Renal pelvis (tissue), 12 donors: ENCODE measurements at places on chromosomes 11 and 22.
A peak's percentile ranks its signal among the peaks of the same experiment; 100 is the strongest.

GRCh38 chr11:108959105-108959761 is 294.4 kb downstream of the DDX10 start:
- DNase-seq: no peak

DNA sequence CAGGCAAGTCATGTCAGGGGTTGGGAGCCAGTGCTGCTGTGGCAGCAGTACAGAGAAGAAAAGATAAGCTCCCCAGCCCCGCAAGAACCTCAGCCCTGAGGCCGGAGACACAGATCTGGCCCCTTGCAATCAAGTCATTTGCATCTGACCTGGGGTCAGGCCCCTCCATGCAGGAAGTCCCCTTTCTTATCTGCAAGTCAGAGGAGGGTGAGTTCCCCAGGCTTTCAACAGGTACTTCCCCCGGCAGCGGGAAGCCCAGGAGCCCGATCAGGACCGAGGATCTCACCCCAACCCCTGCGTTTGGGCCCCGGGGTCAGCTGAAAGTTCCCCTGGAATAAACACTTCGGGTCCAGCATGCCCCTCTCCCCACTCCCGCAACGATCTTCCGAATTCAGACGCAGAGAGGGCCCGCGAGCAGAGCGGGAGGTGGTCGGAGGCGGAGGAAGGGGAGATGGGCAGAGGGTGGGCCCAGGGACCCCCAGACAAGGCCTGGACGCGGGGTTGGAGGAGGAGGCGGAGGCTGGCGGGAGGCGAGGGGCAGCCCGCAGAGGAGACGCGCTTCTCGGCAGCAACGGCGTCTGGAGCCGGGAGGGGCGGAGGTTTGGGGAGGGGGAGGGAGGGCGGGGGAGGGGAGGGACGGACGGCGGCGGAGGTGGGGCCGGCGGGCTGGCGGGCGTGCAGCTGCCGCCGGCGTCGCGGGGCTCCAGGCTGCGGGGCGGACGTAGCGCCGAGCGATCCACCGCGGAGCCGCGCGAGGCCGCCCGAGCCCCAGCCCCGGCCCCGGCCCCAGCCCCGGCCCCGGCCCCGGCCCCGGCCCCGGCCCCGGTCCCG is at the start of gene TSPAN18:
Gene TSPAN18, plus strand, starts transcription at position 680 of the 831 bp plus-strand sequence. CDS start 179,455 bp downstream, outside the sequence.
- DNase-seq: no peak

DNA sequence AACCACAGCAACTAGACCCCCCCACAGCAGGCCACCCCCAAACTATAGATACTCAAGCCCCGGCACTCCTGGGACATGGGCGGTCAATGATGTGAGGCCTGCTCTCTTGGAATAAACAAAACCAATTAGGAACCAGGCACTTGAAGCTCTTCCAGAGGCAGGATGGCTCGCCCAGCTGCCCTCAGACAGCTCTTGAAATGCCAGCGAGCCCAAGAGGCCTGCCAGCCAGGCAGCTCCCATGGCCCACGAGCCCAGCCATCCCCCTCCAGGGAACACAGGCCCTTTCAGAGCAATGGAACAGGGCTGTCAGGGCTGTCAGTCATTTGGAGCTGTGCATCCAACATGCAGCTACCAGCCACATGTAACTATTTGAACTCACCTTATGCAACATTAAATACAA is 34.0 kb upstream of the TFIP11 start:
- DNase-seq: no peak

DNA sequence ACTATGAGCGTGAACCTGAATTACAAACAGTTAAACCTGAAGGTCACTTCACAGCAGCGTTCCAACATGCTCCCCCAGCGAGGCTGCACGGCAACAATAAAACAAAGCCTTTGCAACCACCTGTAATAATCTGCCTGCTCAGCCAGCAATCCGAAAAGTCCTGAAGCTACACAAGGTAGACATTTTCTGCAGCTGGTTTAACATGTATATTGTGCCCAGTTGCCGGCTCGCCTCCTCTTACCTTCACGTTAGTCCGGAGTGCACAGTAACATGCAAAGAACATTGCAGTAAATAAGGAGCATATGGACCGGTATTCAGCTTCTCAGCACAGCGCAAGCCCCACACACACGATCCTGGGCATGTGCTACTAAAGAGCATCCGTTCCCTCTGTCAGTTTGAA is 704.3 kb downstream of the DLG2 start:
- peak; percentile 9 for DNase-seq

- DNase-seq: no peak
Observed at GRCh38 chr11:27293515-27294417, 69.2 kb downstream of the CCDC34 start.

DNA sequence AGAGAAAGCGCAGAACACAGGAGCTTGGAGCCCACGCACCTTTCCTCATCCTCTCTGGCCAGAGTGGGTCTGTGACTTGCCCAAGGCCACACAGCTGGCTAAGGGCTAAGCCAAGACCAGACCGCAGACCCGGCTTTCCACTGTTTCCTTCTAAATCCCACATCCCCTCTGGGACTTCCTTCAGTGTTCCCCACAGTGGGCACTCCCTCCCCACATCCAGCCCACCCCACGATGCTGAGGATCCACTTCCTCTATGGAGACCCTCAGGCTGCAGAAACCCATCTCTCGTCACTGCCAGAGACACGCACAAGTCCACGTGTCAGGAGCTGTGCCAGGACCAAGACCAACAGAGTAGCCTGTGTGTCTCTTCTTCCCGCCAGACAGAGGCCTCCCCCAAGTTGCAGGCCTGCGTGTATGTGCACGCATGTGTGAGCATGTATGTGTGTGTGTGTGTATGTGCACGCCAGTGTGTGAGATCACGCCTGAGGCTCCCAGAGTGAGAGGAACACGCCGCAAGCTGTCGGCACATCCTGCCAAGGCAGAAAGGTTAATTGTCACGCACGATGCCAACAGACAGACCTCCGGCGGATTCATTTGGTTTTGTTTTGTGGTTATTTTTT is 21.6 kb downstream of the PDGFB start:
- no peak for DNase-seq

GRCh38 chr22:17563936-17564391 is 666 bp downstream of the SLC25A18 start:
- no peak for DNase-seq

DNA sequence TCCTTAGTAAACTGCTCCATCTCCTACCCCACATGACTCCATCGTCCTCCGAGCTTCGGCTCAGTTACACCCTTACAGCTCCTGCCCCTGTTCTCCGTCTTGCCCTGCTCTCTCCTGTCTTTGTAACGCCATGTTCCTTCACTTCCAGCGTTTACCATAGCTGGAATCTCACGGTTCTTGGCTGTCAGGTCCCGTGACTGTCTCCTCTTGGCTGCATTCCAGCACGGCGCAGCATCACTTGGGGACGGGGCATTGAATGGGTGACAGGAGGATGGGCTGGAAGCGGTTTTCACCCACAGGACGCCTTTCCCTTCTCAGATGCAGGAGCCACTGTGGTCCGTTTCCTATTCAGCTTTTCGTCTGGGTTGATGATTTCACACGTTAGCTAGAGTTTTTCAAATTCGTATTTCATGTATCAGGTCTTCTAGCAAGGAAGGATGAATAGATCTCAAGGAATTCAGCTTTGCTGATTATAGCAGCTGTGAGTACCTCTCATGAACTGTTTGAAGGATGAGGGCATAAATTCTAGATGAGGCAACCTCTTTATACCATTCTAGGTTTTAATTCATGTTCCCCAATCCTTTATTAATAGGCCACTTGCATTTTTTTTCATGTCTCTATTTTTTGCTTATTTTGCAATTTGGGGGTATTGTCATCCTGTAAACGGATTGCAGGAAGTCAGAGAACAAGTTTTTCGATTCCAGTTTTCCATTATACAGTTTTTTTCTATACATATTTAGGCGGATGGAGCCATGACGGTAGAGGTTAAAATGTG is 29.1 kb downstream of the ZBED4 start:
- no peak for DNase-seq

GRCh38 chr22:48098243-48098920 is 1335.9 kb downstream of the TBC1D22A start:
- DNase-seq: no peak

GRCh38 chr11:45805305-45806071 is 539 bp downstream of the SLC35C1 start:
- no peak for DNase-seq

DNA sequence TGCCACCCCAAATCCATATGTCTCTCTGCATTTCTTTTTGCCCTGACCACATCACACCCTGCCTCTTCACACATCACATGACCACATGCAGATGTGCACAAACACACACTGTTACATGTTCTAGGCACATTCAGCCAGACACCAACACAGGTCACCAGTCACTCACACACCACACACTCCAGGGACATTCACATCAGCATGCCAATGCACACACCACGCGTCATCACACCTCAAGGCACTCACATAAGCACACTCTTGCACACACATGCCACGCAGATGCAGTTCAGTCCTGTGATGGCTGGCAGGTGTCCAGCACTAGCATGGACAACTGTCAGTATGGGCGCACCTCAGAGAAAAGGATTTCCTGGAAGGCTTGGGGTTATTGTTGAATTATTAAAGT is 77.0 kb upstream of the MYOD1 start:
- no peak for DNase-seq

GRCh38 chr11:70590356-70590991 is 192.1 kb downstream of the CTTN start:
- no peak for DNase-seq

GRCh38 chr22:22810018-22810427 is 77.6 kb upstream of the IGLL5 start:
- no peak for DNase-seq
